HTR-8/SVneo (cell line): ENCODE measurements at places on chromosomes 3 and 15.

- DNase-seq, result no peak
Measured at GRCh38 chr3:128182656-128183055, 29.4 kb downstream of the EEFSEC start.

GRCh38 chr3:177715980-177716379 is 518.7 kb upstream of the TBL1XR1 start:
- no peak for DNase-seq

- DNase-seq, result no peak
Measured at GRCh38 chr3:71968544-71968943, 183.6 kb upstream of the PROK2 start.

DNA sequence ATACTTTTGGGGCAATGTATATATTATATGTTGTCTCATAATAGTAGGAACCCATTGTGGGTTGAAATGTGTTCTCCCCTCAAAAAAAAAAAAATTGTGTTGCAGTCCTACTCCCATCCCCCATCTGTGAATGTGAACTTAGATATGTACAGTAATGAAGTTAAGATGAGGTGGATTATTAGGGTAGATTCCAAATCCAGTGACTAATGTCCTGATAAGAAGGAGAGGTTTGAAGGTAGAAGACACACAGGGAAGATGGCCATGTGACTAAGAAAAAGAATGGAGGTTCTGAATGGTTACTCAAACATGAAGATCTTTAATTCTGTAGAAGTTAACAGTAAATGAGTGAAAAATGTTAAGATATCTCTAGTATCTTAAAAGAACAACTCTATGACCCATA is 3.0 kb upstream of the ATOSA start:
- DNase-seq, result no peak

DNA sequence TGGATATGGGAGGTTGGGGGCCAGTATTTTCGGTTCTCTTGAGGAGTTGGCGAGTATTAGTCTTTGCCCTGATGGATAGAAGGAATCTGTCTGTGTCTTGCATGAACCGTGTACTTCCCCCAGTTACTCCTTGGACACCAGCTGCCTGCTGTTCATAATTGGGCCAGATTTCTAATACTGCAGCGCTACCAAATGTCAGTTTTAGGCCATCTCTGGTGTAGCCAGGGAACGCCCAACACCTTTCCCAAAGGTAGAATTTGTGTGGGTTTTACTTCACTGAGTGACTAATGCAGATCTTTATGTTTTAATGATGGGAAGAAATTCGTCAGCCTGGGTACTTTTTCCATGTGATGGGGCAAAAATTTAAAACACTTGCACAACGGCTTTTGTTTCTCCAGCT is 18.4 kb downstream of the FLNB start:
- DNase-seq, result no peak

- DNase-seq, result no peak
Measured at GRCh38 chr3:22236490-22237270, 485.7 kb upstream of the ZNF385D start.

- DNase-seq, result peak; percentile 2
Measured at GRCh38 chr3:106332884-106333283, 464.1 kb upstream of the CBLB start.

- no peak for DNase-seq
Measured at GRCh38 chr3:11150256-11150655, 4.0 kb upstream of the HRH1 start.

DNA sequence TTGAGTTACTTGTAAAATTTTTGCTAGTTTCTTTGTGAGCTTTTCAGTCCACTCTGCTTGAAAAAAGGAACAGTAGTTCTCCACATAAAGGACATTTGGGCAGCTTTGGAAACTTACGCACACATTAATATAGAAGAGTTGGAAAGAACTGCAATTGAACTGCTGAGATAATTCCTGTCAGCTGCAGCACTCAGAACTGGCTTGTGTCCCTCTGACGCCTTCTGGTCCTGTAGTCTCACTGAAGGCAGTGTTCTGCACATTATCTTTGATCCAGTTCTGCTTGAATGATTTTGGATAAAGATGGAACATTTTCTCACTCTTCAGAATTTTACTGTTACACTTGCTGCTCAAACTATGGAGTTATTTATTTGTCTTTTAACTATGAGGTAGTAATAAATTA is 901.9 kb downstream of the OTOL1 start:
- DNase-seq, result no peak

GRCh38 chr3:56522374-56522773 is 34.6 kb upstream of the CCDC66 start:
- DNase-seq, result no peak

GRCh38 chr3:167520266-167521005 is 46.6 kb upstream of the SERPINI2 start:
- no peak for DNase-seq

- DNase-seq, result peak; percentile 27
Measured at GRCh38 chr3:42961633-42962032, 17.5 kb upstream of the GASK1A start.

DNA sequence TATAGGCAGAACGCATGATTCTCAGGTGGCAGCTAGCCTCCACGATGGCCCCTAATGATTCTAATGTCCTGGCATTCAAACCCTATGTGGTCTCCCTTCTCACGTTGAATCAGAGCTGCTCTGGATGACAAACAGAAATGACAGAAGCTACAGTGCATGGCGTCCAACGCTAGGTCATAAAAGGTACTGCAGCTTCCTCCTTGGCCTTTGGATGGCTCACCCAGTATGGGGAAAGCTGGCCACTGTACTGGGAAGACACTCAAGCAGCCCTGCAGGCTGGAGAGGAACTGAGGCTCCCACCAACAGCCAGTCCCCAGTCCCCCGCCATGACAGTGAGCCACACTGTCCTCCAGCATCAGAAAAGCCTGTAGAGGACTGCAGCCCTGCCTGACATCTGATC is 286.3 kb downstream of the FAM43A start:
- no peak for DNase-seq

- no peak for DNase-seq
Measured at GRCh38 chr3:191217301-191217700, 18.3 kb downstream of the OSTN start.

- DNase-seq, result no peak
Measured at GRCh38 chr15:56732135-56732885, 999 bp downstream of the ZNF280D start.

GRCh38 chr15:72472992-72473610 is 1.0 kb upstream of the ARIH1 start:
- no peak for DNase-seq

- no peak for DNase-seq
Measured at GRCh38 chr3:21668012-21668411, 83.0 kb downstream of the ZNF385D start.

DNA sequence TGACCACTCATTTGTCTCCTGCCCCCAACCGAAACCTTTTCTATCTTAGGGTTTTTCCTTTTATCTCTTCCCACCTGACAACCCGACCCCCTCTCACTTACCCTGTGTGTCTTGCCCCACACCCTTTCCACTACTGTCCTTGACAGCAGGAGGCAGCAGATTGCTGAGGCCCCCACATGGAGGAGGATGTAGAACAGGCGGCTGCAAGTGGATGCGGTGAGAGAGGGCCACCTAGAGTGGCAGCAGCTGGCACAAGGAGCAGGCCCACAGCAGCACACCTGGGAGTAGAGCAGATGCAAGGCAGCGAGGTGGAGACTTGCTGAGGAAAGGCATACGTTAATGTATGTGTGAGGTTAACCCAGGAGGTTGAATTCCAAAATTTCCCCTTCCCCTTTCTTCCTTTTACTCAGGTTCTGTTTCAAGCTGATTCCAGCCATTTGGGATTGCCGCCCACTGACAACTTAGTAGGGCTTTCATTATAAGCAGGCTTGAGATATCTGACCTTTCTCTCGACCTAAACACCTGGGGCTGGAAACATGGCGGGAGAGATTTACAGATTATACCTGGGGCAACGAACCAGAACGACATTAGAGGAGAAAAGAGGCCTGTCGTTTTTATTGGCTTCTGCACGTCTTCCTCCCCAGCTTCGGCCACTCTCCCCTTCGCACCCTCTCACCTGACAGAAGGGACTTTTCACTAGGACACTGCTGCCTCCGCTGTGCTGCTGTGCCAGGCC is 643 bp downstream of the SERINC4 start:
- no peak for DNase-seq

DNA sequence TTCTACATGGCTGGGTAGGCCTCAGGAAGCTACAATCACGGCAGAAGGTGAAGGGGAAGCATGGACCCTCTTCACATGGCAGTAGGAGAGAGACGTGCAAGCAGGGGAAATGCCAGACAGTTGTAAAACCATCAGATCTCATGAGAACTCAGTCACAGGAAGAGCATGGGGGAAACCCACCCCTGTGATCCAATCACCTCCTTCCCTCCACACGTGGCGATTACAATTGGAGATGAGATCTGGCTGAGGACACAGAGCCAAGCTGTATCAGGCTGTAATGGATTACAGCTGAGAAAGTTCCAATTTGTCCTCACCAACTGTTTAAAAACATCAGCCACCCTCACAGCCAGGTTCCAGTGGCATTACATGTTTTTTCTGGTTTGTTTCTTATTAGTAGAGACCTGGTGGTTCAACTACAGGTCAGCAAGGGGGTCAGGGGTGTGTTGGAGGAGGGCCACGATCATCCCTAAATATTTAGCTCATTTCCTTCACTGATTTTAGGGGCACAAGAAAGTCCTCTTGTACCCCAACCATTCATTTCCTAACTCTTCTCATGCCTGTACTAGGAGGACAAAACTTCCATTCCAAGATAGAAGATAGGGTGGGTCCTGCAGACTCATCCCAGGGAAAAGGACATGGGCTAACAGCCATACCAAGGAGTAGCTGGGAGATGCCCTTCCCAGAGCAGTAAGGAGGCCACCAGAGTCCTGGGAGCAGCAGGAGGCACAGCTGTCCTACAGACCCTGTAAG is 54.4 kb downstream of the ANXA2 start:
- no peak for DNase-seq

DNA sequence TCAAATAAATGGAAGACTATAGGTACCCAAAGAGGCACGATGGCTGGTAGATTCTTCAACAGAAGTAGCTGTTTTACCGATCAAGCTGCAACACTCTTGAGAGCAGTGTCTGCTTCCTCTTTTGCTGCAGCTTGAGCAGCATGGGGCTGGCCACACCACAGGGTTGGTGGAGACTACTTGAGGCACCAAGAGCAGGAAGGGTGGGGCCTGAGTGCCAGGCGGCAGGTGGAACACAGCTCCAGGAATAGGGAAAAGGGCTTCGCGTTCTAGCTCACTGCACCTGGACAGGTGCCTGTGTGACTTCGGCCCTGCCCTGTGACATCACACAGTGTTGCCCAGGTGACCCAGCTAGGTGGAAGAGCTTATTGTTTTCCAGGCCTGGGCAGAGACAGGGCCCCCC is at the start of gene CCDC33:
Gene CCDC33, plus strand, starts transcription at position 365 of the 400 bp plus-strand sequence. CDS start 394 bp downstream, outside the sequence.
- no peak for DNase-seq

DNA sequence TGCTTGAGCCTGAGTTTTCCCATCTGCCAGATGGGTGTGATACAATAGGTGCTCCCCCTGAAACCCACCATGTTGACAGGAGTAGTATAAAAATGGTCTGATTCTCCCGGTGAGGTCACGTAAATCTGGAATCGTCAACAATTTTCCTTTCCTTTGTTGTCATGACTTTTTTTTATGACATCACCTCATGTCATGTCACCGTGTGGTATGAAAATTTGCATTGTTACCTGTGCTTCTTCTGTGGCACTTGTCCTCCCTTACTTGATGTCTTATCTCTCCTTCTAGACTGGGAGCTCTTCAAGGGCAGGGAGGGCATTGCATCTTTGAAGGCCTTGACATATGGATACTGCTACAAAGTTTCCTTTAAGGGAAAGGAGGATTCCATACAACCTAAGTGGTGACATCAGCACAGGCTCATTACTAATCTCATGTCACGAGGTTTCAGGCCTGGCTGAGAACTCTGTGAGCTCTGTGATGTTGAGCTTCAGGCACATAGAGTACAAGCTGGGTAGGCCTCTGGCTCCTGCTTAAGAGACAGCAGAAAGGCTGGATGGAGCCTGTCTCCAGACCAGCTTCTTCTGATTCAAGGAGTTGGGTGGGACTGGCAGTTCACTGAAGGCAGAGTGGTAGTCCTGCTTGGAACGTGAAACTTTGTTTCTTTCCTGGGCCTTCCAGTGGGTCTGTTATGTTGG is 66.3 kb downstream of the LPP start:
- no peak for DNase-seq

- DNase-seq, result no peak
Measured at GRCh38 chr15:36914466-36914865, 185.9 kb downstream of the MEIS2 start.

GRCh38 chr15:61582092-61582491 is 353.0 kb upstream of the RORA start:
- no peak for DNase-seq

DNA sequence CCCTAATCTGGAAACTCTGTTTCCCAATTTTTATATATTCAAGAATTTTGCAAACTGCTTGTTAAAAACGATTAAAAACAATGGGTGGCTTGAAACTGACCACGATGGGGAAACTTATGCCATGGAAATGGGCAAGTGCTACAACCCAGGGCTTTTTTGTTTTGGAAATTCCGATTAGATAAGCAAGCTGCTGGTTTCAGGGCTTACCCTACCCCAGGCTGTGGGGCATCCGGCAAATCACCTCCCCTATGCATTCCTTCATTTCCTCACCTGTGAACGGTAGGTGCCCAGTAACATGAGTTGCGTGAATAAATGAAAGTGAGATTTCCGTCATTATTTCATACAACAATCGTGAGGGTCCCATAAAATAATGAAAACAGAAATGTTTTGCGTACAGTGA is 34.3 kb downstream of the ST6GAL1 start:
- DNase-seq, result no peak

DNA sequence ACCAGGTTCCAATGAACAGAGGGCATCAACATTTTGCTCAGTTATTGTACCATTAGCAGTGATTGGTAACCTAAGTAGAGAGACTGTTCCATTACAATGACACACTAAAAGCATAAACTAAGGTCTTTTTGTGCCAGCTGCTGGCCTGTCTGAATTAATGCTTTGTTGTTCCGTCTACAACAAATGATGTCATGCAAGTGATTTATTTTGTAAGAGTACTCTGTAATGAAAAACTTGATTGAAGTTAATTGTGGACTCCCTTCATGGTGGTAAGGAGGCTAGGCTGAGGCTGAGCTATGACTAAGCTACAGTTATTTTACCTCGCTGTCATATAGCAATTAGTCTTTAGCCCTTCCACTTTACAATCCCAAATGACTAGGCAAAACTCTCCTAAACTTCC is 23.2 kb downstream of the RCN2 start:
- no peak for DNase-seq

GRCh38 chr15:61474796-61475195 is 245.7 kb upstream of the RORA start:
- no peak for DNase-seq

DNA sequence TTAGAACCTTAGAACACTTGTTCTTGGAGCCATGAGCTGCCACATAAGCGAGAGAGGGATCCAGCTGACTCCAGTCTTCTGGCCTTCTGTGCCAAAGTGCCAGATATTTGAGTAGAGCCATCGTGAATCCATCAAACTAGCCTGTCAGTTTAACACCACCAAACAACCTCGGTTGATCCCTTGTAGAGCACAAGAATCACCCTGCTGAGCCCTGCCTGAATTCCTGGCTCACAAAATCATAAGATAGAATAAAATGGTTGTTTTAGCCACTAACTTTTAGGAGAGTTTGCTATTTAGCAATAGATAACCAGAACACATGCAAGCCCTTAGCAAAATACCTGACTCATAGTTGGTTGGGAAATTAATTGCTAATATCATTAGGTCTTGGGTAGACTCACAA is 407.6 kb upstream of the PROK2 start:
- DNase-seq, result no peak
